ENCODE measurements at places on chromosomes 11 and 22. TPM values are rescaled to one million over a fixed set of nuclear protein-coding genes. Genes with fewer than 3 reads are reported as not detected.

The P4HA3 gene
- 0.22 TPM for total RNA-seq

The OR8J3 gene
- total RNA-seq, result not detected

The ZNF214 gene
- total RNA-seq, result 0.88 TPM

The XKR3 gene
- not detected for total RNA-seq

The BTG4 gene
- not detected for total RNA-seq

The STK33 gene
- total RNA-seq, result 3.6 TPM

The PAFAH1B2 gene
- total RNA-seq, result 36.2 TPM

The AIFM3 gene
- total RNA-seq, result 0.25 TPM

The BEST1 gene
- 2.1 TPM for total RNA-seq

The KRTAP5-11 gene
- total RNA-seq, result not detected

The CYTH4 gene
- 3.0 TPM for total RNA-seq

The OPCML gene
- not detected for total RNA-seq

The SCN2B gene
- 2.0 TPM for total RNA-seq

The ST14 gene
- 0.51 TPM for total RNA-seq

The EMID1 gene
- 0.36 TPM for total RNA-seq

The DNAJB7 gene
- total RNA-seq, result not detected

The ACR gene
- total RNA-seq, result 0.26 TPM

The SLC22A8 gene
- total RNA-seq, result not detected

The TMEM123 gene
- total RNA-seq, result 27.5 TPM

The MIOX gene
- total RNA-seq, result not detected

The OR56A1 gene
- not detected for total RNA-seq

The PRR33 gene
- total RNA-seq, result 2.5 TPM

The TMEM45B gene
- not detected for total RNA-seq

The CRYBB2 gene
- total RNA-seq, result not detected

The MLC1 gene
- total RNA-seq, result not detected

The BCO2 gene
- total RNA-seq, result 9.3 TPM

The UCP3 gene
- total RNA-seq, result 135 TPM

The RELT gene
- total RNA-seq, result 10.5 TPM

The CD3D gene
- 0.45 TPM for total RNA-seq

The ANAPC15 gene
- total RNA-seq, result 37.5 TPM

The GVQW3 gene
- total RNA-seq, result 0.17 TPM

The CD248 gene
- 8.8 TPM for total RNA-seq

The HEPN1 gene
- not detected for total RNA-seq

The ANO9 gene
- total RNA-seq, result 0.09 TPM

The C11orf54 gene
- 26.2 TPM for total RNA-seq

The OR8A1 gene
- not detected for total RNA-seq

The BET1L gene
- 27.7 TPM for total RNA-seq

The JAML gene
- total RNA-seq, result 0.48 TPM

The INS gene
- not detected for total RNA-seq

The ADAMTS15 gene
- total RNA-seq, result 1.9 TPM

The ARHGAP20 gene
- 0.67 TPM for total RNA-seq

The APOBEC3B gene
- 0.59 TPM for total RNA-seq

The LRRN4CL gene
- total RNA-seq, result 3.0 TPM

Data from psoas muscle (tissue), 8 donors.